ENCODE measurements at places on chromosomes 1 and 21. TPM values are rescaled to one million over a fixed set of nuclear protein-coding genes. Genes with fewer than 3 reads are reported as not detected.

- DNase-seq = no peak
These were observed 34.2 kb upstream of the COX20 start for GRCh38 chr1:244801246-244801645.

DNA sequence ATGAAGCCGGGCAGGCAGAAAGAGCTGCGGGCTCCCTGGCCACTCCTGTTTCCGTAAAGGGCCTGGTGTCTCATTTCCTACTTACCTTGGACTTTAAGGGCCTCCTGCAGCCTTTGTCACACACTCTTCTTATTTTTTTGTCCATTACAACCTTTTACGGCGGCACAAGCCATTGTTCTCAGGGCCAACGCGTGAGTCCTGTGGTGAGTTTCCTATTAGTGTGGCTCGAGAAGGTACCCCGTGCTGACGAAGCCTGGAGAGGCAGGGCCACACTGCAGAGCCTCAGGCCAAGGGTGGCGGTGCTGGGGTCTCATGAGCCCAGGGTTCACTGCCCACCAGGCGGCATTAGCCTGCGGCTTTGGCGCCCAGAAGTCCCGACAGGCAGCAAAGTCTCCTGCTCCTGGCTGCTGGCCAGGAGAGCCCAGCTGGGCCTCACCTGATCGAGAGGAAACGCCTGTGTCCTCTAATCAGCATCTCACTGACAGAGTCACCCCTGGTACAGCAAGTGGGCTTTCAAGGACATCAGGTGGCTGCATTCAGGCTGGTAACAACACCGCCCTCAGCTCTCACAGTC lies 62.0 kb downstream of the SIK1 start:
- DNase-seq = no peak

- DNase-seq = no peak
These were observed 40.4 kb downstream of the EIF2B3 start for GRCh38 chr1:44945967-44946366.

The RNF186 gene
- not detected for total RNA-seq

The SEC16B gene
- total RNA-seq = 1.9 TPM

GRCh38 chr1:39394059-39394458 lies 97.4 kb upstream of the BMP8A start:
- no peak for DNase-seq

The KRTAP13-1 gene
- not detected for total RNA-seq

- peak; percentile 84 for DNase-seq
These were observed 84.1 kb upstream of the ZNF326 start for GRCh38 chr1:89910780-89911179.

DNA sequence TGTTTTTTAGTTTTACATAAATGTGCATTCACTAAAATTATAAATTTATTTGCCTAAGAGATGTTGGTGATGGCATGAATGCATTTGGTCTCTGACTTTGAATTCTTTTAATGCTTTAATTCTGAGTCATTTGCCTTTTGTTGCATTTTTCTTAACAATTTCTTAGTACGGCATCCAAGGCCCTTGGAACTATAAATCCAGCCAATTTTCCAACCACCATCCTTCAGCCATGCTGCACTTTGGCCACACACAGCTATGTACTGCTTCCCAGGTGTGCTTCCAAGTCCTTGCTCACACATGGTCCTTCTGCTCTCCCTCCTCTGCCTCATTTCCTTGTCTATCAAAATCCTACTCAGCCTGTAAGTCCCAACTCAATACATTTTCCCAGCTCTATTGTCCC lies 161.0 kb downstream of the DHRS3 start:
- peak; percentile 45 for DNase-seq

- DNase-seq = no peak
These were observed 62.6 kb upstream of the FAM20B start for GRCh38 chr1:178962853-178963711.

The KRTAP13-3 gene
- total RNA-seq = not detected

GRCh38 chr1:172824209-172824608 lies 165.3 kb downstream of the FASLG start:
- no peak for DNase-seq

The RPAP2 gene
- total RNA-seq = 25.9 TPM

The LRRC7 gene
- 0.36 TPM for total RNA-seq

The REN gene
- 0.27 TPM for total RNA-seq

The WNT4 gene
- total RNA-seq = not detected

The PCSK9 gene
- total RNA-seq = 0.08 TPM

- no peak for DNase-seq
These were observed 22.4 kb downstream of the ARMH1 start for GRCh38 chr1:44696789-44697345.

DNA sequence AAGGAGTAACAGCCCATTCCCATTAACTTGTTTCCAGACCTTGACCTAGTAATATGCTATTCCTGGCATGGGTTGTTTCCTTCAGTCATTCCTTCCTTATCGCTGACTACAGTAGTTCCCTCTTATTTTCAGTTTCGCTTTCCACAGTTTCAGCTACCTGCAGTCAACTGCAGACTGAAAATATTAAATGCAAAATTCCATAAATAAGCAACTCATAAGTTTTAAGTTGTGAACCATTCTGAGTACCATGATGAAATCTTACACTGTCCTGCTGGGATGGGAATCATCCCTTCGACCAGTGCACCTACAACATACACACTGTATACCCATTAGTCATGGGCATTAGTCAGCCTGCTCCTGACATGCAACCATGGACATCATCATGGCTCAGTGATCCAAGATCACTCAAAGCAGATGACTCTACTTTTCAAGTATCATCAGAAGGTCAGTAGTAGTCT lies 66.7 kb downstream of the CCDC30 start:
- DNase-seq = peak; percentile 70

DNA sequence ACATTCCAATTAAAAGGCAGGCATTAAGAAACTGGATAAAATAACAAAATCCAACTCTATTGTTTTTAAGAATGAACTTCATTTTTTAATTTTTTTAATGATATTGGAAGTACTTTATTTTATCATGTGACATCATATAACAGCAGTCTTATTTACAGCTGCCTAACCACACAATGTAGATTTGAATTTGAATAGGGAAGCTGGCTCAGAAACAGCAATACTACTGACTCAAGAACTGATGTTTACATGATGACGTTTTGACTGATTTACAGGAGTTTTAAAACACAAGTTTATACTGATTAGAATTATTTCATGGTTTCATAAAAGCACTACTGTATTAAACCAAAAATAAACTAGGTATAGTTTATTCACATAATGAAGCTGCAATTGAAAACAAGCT lies 348.7 kb upstream of the NR5A2 start:
- DNase-seq = no peak

DNA sequence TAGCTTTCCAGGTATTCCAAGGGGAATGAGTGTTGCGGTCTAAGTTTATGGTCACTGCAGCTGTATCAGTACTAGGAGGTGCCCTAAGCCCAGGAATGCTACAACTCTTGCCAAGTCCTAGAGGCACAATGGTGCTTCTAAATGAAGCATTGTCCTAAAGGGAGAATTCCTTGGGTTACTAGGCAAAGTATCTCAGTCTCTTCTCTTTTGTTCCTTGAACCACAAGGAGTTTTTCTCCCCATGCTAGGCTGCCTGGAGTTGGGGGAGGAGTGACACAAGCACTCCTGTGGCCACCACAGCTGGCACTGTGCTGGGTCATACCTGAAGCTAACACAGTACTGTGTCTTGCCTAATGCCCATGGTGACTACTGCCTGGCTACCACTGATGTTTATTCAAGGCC lies 50.7 kb downstream of the KMO start:
- no peak for DNase-seq

- no peak for DNase-seq
These were observed 10.5 kb downstream of the IGSF21 start for GRCh38 chr1:18118078-18118477.

DNA sequence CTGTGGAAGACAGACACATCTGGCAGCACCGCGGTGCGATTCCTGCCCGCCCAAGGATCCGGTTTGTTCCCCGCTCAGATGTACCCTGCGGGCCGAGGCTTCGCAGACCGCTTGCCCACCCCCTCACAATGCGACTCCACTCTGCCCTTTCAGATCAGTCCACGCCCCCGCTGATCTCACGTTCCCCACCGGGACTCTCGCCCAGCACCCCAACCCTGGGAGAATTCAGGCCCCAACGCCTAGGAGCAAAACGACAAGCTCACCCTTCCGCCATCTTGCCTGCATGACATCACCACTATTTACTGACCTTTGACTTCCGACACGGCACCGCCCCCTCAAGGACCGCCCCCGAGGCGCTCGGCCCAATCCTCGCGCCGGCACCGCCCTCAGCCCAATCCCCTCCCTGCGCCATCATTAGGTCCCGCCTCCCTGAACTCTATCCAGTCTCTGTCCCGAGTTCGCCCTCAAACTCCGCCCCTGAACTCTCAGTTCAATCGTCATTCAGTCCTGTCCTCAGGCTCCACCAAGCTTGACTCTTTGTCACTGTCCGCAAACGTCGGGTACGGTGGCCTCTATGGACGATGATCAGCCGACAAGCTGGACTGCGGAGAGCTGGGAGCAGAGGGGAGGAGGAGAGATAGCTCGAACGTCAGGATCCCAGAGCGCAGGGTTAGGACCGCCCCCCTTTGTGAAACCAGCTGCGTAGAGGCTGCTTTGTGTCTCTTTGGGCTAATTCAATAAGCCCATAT lies at the start of gene BSDC1:
Gene BSDC1, minus strand, starts transcription at position 301 of the 749 bp plus-strand sequence. Its CDS starts 27 bp downstream, at position 274.
- peak; percentile 99 for DNase-seq

GRCh38 chr1:172356620-172357019 lies 63.9 kb upstream of the C1orf105 start:
- peak; percentile 83 for DNase-seq

GRCh38 chr1:213512316-213512715 lies 461.3 kb downstream of the RPS6KC1 start:
- DNase-seq = no peak

DNA sequence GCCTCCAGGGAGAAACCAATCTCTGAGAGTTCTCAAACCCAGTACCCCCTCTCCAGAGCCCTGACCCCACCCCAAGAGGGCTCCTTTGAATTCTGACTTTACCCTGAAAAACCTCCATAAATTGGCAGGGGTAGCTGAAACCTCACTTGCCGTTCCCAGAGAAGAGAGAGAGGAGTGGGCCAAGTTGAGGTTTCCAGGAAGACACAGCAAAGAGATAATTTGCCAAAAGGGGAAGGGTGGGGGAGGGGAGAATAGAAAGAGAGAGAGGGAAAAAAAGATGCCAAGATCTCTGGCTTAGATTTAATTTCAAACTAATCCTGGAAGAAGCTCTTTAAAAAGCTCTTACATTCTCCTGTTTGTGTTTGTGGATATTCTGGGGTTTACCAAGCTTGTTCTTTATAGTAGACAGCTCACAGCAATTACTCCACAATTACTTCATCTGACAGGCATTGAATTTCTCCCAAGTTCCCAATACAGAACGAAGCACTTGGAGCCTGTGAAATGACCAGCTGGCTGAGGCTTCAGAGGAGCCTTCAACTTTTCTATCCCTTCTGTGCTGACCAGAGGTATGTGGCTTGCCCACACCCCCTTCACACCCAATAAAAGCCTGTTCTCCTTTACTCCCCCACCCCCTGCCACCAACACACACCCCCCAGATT lies 1.1 kb upstream of the GRHL3 start:
- peak; percentile 14 for DNase-seq

- no peak for DNase-seq
These were observed 8.1 kb downstream of the TOR3A start for GRCh38 chr1:179089827-179090482.

GRCh38 chr21:31886915-31887314 lies 14.1 kb downstream of the HUNK start:
- DNase-seq = no peak

- DNase-seq = no peak
These were observed 131.2 kb downstream of the TRABD2B start for GRCh38 chr1:47865881-47866535.

DNA sequence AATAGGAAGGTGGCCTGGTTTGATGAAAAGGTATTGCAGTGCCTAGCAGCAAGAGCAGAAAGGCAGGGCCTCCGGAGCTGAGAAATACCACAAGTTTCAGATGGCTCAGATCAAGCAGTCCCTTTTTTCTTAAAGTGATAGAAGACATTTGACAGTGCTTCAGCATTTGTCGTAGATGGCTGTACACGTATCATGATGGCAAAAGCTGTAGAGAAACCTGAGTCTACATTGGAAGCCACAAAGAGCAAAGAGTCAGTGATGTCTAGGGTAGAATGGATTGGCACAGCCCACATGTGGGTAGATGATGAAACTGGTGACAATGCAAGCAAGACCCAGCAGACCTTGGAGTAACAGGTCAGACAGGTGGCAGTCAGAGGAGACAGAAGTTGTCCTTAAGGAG lies 101.3 kb upstream of the ARTN start:
- DNase-seq = no peak

- DNase-seq = no peak
These were observed 123.9 kb upstream of the GRIK3 start for GRCh38 chr1:37158113-37158749.

GRCh38 chr1:156663178-156663577 lies 14.0 kb downstream of the NES start:
- no peak for DNase-seq

GRCh38 chr21:33207449-33208149 lies 22.1 kb upstream of the IFNAR2 start:
- no peak for DNase-seq

The AUNIP gene
- 2.0 TPM for total RNA-seq

The ACBD3 gene
- total RNA-seq = 63.9 TPM

DNA sequence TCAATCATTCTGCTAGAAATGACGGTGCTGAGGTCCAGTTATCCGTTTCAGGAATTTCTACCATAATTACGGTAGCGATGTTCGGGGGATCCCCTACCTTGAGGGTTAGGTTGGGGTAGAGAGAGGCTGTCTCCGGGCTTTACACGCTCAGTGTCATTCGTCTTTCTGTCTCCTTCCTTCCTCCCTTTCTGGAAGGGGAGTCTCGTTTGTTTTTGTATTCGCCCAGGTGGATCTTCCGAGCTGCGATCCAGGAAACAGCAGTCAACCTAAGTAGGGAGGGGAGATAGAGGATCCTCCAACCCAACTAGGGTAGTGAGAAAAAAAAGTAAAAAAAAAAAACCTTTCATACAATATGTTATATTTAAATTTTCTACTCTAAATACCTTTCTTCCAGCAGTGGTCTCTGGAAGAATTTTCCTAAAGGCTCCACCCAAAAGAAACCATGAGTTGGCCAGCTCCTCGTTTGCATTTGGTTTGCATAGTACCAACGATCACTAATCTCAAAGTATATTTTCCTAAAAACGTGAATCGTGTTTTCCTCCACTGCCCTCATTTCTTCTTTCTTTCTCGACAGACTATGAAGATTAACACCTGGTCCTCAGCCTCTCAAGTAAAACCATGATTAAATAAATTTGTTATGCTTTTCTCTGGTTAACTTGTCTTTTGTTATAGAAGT lies 611 bp upstream of the PIK3C2B start:
- no peak for DNase-seq

DNA sequence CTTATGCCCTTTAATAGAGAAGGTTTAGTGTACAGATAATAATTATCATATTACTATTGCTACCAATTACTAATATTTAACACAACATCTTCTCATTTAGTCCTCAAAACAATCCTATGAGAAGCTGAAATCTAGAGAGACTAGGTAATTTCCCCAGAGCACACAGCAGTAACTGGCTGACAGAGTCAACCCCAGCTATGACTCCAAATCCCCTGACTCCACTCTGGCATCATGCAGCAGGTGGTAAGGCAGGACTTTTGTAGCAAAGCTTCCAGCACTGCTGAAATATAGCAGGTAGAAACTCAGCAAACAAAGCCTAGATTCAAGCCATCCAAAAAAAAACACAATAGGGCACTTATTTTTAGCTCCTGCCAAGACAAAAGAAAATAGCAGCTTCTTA lies 79.3 kb upstream of the RGS2 start:
- no peak for DNase-seq

The CHODL gene
- not detected for total RNA-seq

GRCh38 chr1:207892764-207893163 lies 18.2 kb downstream of the CD34 start:
- DNase-seq = no peak

All from HFFc6 (cell line).